ENCODE measurements at places on chromosomes 12 and 14.

DNA sequence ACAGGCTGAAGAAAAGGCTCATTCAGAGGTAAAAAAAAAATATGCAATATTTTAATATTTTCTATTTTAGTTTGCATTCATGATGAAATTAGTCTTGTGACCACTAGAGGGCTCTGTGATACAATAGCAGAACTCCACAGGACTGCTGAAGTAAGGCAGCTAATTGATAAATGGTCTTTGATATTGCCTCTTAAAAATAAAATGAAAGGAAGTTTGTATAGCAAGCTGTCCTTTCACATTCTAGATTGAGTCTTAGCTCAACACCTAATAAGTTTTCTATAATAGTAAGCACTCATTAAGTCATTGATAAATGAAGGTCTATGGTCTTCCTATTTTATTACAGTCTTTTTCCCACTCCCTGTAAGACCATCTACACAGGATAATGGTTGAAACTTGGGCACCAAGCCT lies 315.7 kb downstream of the NAV3 start:
- no peak for DNase-seq

DNA sequence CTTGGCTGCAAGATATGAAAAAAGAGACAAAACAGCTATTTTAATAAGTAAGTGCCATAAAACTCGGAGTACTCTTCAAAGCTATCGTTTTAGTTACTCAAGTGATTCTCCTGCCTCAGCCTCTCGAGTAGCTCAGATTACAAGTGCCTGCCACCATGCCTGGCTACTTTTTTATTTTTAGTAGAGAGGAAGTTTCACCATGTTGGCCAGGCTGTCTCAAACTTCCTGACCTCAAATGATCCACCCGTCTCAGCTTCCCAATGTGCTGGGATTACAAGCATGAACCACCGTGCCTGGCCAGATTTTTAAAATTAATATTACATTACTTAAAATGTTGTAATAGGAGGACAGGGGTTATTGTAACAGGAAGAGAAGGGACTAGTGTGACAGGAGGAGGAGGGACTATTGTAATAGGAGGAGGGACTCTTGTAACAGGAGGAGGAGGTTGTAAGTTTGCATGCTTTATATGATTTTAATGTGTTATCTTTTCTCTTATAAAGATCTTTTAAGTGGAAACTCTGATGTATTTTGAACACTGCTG lies 61.3 kb downstream of the KITLG start:
- no peak for DNase-seq

DNA sequence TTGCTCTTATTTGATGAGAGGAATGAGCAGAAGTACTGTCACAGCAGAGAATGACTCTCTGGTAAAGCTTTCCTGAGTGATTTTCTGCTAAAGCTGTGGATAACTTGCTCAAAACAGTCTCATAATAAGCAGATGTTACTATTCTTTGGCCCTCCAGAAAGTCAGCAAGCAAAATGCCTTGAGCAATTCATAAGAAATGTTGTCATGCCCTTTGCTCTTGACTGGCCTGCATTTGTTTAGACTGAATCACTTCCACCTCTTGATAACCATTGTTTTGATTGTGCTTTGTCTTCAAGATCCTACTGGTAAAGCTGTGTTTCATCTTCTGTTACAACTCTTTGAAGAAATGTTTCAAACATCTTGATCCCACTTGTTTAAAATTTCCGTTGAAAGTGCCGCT lies 457.9 kb upstream of the FOXG1 start:
- DNase-seq: no peak

GRCh38 chr12:132362996-132363660 lies 33.7 kb upstream of the GALNT9 start:
- no peak for DNase-seq

- DNase-seq: no peak
Observed at GRCh38 chr14:72024043-72024407, 91.8 kb downstream of the RGS6 start.

DNA sequence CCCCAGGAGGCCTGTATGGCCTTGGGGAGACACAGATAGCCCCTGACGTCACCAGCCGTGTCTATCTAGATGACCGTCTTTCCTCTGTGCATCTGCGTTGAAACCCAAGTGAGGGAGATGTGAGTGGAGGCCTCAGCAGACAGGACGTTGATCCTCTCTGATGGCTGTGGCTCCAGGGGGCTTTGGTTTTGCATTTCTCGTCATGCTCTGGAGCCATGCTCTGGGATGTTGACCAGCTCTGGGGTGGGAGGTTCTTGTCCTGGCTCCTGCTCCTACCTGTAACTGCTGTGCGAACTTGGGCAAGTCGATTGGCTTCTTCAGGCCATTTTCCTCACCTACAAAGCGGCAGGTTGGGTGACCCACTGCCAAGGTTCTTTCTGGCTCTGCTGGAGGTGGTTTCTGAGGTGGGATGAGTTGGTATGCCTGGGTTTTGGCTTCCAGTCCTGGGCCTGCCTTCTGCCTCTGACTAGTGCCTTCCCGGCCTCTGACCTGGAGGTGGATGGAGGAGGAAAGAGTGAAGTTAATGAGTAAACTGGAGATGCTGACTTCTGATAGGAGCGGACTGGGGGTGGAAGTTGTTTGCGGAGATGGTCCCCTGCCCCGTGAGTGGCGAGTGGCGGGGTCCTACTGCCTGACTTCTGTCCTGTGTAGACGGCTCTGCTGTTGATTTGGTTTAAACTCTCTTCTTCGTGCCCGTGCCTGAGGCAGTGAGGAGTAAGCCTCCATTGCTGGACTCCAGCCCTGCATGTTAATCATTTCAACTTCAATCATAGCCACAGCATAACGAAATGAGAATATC lies 8.4 kb downstream of the TSPAN9 start:
- DNase-seq: no peak

DNA sequence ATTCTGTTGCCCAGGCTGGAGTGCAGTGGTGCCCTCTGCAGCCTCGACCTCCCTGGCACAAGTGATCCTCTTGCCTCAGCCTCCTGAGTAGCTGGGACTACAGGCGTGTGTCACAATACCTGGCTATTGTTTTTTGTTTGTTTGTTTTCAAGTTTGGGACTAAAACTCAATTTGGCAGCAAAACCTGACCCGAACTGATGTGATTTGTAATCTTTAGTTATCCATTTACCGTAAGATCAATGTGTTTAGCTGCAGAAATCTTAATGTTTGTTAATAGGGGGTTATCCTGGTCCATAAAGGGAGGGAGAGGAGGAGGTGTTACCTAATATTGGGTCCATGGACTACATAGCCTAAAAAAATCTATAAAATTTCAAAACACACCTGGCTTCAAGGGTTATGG lies 738 bp upstream of the C1S start:
- DNase-seq: no peak

DNA sequence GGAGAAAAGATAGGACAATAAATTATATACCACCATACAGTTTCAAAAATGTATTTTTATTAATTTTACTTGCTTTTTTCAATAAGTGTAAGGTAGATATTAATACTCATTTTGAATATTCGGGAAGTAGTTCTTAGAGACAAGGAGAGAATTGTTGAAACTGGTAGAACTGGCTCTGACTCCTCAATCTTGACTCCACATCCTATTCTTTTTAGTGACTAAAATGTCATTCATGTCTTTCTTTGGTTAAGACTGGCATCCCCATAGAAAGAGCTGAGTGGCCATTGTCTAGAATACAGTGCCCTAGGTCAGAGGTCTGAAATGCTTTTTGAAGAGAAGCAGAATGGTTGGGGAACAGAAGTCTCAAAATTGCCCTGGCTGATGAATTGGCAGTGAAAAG lies 177.6 kb upstream of the LRIG3 start:
- DNase-seq: no peak

GRCh38 chr14:104125011-104125410 lies 13.4 kb upstream of the KIF26A start:
- no peak for DNase-seq

DNA sequence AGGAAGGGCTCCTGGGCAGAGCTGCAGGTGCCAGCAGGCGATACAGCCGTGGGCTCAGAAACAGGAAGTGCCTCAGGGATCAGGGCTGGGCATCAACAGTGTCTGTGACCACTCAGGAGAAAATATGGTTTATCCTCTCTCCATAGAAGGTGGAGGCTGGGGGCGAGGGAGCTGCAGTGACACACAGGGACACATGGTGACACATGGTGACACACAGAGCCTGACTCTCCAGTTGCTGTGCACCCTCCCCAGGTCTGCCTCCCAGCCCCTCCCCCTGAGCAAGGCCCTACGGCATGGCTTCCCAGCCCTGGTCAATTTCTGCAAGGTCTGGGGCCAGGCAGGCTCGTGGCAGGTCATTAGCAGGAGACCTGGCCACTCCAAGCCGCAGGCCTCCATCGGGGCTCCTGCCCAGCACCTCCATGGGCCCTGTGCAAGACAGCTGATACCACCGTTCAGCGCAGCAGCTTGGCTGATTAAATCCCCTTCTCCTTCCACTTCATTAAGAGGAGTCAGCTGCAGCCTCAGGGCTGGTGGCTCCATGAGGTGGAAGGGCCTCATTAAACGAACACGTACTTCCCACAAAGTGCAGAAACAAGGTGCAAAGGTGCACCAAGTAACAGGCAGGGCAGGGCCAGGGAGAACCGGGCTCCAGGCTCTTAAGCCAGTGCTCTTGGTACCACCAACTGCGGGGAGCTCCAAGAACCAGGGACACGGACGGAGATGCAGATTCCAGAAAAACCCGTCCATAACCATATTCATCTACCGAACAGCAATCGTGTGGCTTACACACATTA lies 60.7 kb downstream of the CCNK start:
- DNase-seq: no peak

Data from left ventricle myocardium superior (tissue), 1 donor.